ENCODE measurements at places on chromosomes 2 and 18. TPM values are rescaled to one million over a fixed set of nuclear protein-coding genes. Genes with fewer than 3 reads are reported as not detected.

GRCh38 chr2:132448771-132449170 lies 32.2 kb downstream of the GPR39 start:
- H3K27me3 ChIP-seq, result no peaks in the 10 kb centered on the region
- no peaks in the 10 kb centered on the region for H3K36me3 ChIP-seq
- DNase-seq, result no peak
- peaks cover 11% of the 10 kb centered on the region for H3K4me1 ChIP-seq

GRCh38 chr2:83951378-83951947 lies 507.6 kb downstream of the SUCLG1 start:
- DNase-seq, result no peak
- H3K36me3 ChIP-seq, result no peaks in the 10 kb centered on the region
- no peaks in the 10 kb centered on the region for H3K27me3 ChIP-seq
- no peak overlapping the region for H3K27ac ChIP-seq
- H3K4me1 ChIP-seq, result no peaks in the 10 kb centered on the region

- no peak for DNase-seq
- H3K4me1 ChIP-seq, result peaks cover 7% of the 10 kb centered on the region
- no peak overlapping the region for H3K27ac ChIP-seq
- no peaks in the 10 kb centered on the region for H3K27me3 ChIP-seq
- H3K4me3 ChIP-seq, result no peak overlapping the region
Measured at GRCh38 chr2:37500031-37500430, 155.6 kb downstream of the QPCT start.

- H3K27me3 ChIP-seq, result no peaks in the 10 kb centered on the region
- peaks cover 9% of the 10 kb centered on the region for H3K4me1 ChIP-seq
- no peak for DNase-seq
- no peak overlapping the region for H3K27ac ChIP-seq
- no peaks in the 10 kb centered on the region for H3K36me3 ChIP-seq
Measured at GRCh38 chr2:57490741-57491140, 555.9 kb upstream of the VRK2 start.

DNA sequence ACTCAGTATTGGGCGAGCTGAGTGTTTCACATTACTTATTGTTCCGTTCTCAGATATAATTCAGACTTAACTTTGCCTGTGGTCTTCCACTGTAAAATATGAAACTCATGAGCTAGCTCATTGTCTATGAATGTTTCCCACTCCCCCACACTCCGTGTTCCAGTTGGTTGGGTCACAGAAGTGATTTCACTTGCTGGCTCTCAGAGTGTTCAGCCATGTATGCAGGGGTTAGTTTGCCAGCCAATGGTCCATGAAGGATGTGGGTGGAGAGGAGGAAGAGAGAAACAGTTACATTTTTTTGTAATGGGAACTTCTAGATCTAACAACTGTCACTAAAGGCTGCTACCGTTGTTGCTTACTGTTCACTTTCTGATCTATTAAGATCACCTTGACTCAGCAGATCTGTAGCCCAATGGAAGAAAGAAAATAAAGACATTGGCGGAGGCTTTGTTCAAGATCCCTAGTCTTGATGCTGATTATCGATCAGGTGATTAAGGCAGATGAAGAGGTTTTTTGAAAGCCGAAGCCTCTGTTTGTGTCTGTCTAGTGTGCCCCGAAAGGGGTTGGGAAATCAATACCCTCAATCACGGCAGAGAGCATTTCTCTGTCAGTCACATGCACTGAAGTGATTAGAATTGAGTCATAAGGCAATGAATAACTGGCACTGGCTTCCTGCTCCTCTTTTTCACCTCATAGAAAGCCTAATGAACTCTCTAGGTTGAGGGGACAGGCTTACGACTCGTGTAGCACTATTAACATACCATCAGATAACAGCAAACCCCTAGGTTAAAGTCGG lies 279.7 kb upstream of the FIGN start:
- DNase-seq, result no peak
- no peaks in the 10 kb centered on the region for H3K27me3 ChIP-seq
- no peaks in the 10 kb centered on the region for H3K36me3 ChIP-seq
- H3K27ac ChIP-seq, result no peak overlapping the region
- H3K4me1 ChIP-seq, result no peaks in the 10 kb centered on the region

DNA sequence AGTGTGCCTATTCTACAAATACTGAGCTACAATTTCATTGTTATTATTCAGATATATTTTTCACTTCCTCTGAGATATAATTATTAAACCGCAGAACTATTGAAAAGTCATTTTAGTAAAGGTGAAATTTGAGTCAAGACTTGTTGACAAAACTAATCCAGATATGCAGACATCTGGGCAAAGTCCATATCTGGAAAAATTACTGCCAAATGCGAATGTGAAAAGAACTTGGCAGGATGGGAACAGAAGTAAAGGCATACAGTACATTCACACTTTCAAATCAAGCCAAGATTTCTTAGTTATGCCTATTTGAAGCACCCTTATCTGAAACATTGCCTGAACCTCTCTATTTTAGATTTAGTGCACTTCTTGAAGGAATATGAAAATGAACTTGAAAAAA lies 923.6 kb downstream of the CCDC85A start:
- no peak for DNase-seq
- H3K27me3 ChIP-seq, result no peaks in the 10 kb centered on the region
- no peak overlapping the region for H3K4me3 ChIP-seq
- H3K27ac ChIP-seq, result no peak overlapping the region
- H3K36me3 ChIP-seq, result no peaks in the 10 kb centered on the region

GRCh38 chr18:37489011-37489410 lies 76.6 kb downstream of the CELF4 start:
- no peaks in the 10 kb centered on the region for H3K36me3 ChIP-seq
- peaks cover 100% of the 10 kb centered on the region for H3K27me3 ChIP-seq
- no peak overlapping the region for H3K27ac ChIP-seq
- no peak for DNase-seq
- H3K4me1 ChIP-seq, result peaks cover 6% of the 10 kb centered on the region
- H3K4me3 ChIP-seq, result no peak overlapping the region

CCL20 gene
- total RNA-seq, result not detected

SP9 gene
- not detected for total RNA-seq

GRCh38 chr2:3168230-3168891 lies 209.3 kb downstream of the EIPR1 start:
- no peaks in the 10 kb centered on the region for H3K27me3 ChIP-seq
- no peaks in the 10 kb centered on the region for H3K4me1 ChIP-seq
- H3K27ac ChIP-seq, result no peak overlapping the region
- H3K4me3 ChIP-seq, result no peak overlapping the region
- no peak for DNase-seq

PDCD1 gene
- total RNA-seq, result 3.3 TPM

DNA sequence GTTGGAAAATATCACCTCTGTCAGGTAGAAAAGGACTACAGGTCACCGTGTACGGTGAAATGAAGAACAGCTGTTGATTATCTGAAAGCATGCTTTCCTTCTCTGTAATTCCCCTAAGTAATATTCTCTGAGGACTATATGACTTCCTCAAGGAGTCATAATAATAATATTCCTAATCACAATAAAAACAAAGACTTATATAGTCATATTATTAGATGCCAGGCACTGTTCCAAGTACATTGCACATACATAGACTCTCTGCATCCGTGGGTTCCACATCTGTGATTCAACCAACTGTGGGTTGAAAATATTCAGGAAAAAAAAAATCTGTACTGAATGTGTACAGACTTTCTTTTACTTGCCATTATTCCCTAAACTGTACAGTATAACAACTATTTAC lies 512.4 kb upstream of the ID2 start:
- no peaks in the 10 kb centered on the region for H3K27me3 ChIP-seq
- no peak overlapping the region for H3K27ac ChIP-seq
- H3K36me3 ChIP-seq, result no peaks in the 10 kb centered on the region
